H7 (cell line): ENCODE measurements at places on chromosomes 1 and 21. TPM values are rescaled to one million over a fixed set of nuclear protein-coding genes. Genes with fewer than 3 reads are reported as not detected.
A peak's percentile ranks its signal among the peaks of the same experiment; 100 is the strongest.

The BRDT gene
- total RNA-seq, result 0.07 and 0.31 TPM in 2 replicates

- DNase-seq, result no peak
These were observed 120.2 kb downstream of the ZC3H11B start for GRCh38 chr1:219492717-219493116.

DNA sequence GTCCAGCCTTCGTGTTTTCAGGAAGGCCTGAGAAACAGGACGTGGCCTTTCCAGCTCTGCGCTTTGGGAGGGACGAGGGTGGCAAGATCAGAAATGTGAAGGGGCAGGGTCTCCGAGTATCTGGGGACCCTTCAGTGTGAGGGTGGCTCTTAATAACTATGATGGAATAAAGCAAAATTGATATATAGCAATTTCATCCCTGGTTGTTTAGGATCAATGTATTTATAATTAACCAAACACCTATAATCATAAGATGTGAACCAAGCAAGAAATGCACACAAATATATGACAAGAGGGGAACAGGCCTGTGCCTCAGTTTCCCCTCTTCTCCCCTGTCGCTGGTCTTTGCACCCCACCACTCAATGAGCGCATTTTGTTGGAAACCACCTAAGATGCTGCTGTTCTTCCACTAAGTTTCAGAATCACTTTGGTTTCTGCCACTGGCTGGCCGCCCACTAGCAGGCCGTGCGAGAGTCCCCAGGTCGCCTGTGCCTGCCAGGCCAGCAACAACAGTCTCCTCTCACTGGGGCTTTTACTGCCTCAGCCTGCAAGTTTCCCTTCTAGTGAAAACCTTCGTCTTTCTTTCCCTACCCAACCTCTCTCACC lies 36.6 kb downstream of the UBASH3A start:
- DNase-seq, result no peak

DNA sequence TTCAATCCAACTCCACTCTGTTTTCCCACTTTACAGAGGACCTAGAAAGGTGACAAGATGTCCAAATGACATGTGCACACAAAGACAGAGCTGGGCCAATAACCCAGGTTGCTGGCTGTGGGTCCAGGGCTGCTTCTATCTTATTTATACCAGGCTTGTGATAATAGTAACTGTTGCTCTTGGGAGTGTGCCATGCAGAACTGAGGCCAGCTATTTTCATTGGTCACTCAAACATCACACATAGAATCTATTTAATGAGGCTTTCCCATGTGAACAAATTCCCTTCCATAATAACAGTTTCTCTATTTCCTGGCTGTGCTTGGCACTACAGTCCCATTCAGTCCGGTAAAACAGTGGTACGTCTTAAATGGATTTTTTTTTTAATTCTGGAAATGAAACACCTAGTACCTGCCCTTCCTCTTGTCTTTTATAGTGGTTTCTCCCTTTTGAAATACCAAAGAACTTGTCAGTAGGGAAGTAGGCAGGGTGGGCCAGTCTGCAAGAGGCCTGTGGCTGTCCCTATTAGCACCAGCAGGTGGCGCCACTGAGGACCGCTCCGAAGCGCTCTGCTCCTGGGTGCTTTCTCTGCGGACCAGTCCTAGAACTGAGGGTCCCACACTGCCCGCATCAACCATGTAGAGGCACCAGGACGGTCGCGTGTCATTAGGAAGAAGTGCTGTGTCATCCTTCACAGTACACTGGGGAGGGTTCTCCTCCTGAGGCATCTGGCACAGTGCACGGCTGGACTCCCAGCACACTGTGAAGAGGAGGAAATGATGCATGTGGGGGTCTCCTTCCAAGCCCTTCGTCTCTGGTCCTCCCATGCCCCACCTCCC lies 52.1 kb downstream of the GPR161 start:
- DNase-seq, result peak; percentile 88

GRCh38 chr21:16264319-16264718 lies 534.5 kb downstream of the USP25 start:
- no peak for DNase-seq

- DNase-seq, result no peak
These were observed 21.8 kb upstream of the RIMKLA start for GRCh38 chr1:42358791-42359190.

The GORAB gene
- total RNA-seq, result 11.6 and 16.6 TPM in 2 replicates

DNA sequence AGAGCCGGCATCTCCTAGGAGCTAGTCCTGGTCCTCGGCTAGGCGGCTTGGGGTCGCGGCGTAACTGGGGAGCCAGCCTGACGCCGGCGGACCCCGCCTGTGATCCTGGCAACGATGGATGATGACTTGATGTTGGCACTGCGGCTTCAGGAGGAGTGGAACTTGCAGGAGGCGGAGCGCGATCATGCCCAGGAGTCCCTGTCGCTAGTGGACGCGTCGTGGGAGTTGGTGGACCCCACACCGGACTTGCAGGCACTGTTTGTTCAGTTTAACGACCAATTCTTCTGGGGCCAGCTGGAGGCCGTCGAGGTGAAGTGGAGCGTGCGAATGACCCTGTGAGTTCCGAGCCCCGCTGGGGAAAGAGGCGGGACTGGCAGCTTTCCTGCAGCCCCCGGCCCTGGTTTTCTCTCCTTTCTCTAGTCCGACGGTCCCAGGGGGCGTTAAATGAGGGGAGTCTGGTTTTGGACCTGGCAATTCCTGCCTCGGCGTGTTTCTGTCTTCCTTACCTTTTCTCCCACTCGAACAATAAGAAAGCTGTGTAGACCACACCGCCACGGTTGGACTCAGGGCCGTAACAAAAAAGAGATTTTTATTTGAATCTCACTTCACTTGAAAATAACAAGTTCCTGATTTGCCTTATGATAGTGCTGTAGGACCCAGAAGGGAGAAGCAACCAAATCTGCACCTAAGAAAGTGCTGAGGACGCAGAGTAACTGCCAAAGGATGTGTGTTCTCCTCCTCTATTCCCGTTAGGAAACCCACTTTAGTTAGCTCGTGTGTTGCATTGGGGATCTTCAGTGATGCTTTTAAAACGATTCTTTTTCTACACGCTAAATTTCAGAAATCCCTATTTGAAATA lies at the start of gene SPRTN:
Gene SPRTN (plus strand): TSS at position 24 of the 859 bp plus-strand sequence. CDS start 91 bp downstream, at position 115.
- peak; percentile 93 for DNase-seq

DNA sequence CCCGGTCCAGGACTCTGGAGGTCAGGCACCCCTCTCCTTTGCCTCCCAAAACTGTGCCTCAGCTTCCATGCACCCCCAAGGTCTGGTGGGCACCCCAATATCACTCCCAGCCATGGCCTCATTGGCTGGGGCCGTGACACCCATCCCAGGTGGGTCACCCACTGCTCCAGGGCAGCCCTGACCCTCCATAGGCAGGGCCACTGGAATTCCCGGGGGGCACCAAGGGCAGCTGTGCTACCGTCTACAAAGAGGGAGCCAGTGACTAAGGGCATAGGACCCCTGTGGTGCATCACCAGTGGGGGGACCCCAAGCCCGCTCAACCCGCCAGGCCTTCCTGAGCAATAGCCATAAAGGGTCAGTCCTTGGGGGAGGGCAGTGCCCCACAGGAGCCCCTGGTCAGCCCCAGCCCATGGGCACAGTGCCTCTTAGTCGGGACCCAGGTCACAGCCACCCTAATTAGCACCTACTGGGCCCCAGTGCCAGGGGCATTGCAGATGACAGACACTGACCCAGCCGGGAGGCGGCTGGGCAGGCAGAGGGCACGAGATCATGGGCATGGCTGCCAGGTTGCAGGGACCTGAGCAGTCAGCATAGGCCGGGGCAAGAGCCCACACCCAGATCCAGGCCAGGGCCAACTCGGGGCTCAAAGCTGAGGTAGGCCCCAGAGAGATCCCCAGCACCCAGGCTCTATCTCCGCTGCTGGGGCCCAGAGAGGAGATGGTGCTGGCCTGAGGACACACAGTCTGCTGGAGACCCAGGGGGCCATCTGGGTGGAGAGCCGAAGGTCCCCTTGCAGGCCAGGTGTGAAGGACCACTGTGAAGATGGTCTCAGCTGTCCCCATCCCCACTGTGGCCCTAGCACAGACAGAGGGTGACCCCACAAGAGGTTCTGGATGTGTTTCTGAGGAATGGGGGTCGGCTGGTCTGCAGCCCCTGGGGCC lies 19.0 kb upstream of the ARF1 start:
- DNase-seq, result no peak

The ATP1A4 gene
- 0.73 and 0.74 TPM in 2 replicates for total RNA-seq

The DDOST gene
- total RNA-seq, result 554 and 563 TPM in 2 replicates

The HPDL gene
- total RNA-seq, result 87.5 and 134 TPM in 2 replicates

DNA sequence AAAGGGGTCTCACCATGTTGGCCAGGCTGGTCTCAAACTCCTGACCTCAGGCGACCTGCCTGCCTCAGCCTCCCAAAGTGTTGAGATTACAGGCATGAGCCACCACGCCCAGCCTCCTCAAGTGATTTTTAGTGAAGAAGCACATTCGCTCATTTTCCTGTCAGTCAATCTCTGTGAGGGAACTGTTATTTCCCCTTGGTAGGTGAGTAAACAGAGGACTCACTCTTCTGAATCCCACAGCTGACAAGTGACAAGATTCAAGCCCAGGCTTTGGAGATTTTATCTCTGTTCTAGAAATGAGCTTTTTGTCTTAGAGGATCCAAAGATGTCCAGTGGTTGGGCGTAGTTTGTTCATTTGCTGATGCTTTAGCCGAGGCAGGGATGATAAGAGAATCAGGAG lies 43.9 kb upstream of the TACSTD2 start:
- no peak for DNase-seq

The PM20D1 gene
- total RNA-seq, result not detected in 2 replicates

GRCh38 chr1:112325504-112325903 lies 70.5 kb upstream of the CTTNBP2NL start:
- peak; percentile 43 for DNase-seq

The ACTL8 gene
- 0.97 and 1.4 TPM in 2 replicates for total RNA-seq

DNA sequence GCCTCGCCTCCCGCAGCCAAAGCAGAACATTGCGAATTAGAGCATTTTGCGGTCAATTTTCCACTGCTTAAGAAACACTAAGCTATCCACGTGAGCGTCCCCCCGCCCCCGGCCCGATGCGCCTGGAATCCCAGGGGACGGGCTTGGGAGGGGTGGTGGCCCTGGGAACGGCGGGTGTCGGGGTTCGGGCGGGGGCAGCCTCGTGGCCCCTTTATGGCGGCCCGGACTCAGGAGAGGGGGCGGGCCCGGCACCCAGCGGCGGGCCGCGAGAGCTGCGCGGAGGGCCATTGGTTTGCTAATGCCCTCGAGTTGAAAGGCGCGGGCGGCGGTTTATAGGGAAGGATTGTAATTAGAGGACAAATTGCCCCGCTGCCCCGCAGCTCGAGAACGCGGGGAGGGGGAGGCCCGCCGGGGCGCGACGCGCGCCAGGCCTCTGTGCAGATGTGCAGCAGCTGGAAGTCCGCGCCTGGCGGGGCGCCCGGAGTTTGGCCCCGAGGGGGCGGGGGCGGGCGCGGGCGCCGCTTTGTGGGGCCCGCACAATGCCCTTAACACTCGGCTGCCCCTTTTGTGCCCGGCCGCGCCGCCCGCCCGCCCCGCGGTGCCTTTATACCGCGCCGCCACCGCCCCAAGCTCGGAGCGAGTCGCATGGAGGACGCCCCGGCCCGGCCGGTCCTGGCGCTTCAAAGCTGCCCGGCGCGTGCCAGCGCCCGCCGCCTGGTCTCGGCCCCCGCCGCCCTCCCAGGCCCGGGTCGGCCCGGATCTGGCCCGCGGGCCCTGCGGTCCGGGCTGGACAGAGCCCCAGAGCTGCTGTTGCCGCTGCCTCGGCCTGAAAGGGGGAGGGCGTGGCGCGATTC lies 1.9 kb upstream of the HES3 start:
- peak; percentile 94 for DNase-seq

DNA sequence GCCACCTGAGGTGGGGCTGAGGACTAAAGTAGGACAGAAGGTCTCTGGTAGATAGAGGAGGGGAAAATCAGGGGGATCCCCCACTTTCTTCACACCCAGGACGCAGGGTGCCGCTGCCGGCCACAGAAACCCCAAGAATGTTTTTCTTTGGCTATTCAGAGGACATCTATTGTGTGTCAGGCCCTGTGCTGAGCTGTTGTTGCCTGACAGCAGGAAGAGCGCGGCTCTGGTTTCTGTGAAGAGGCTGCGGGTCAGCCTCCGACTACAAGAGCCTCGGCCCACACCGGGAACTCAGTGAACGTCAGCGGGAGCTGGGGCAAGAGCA lies 407 bp upstream of the PIGV start:
- DNase-seq, result no peak

The FMO2 gene
- total RNA-seq, result 0.03 TPM in 1 of 2 replicates, not detected in the other

DNA sequence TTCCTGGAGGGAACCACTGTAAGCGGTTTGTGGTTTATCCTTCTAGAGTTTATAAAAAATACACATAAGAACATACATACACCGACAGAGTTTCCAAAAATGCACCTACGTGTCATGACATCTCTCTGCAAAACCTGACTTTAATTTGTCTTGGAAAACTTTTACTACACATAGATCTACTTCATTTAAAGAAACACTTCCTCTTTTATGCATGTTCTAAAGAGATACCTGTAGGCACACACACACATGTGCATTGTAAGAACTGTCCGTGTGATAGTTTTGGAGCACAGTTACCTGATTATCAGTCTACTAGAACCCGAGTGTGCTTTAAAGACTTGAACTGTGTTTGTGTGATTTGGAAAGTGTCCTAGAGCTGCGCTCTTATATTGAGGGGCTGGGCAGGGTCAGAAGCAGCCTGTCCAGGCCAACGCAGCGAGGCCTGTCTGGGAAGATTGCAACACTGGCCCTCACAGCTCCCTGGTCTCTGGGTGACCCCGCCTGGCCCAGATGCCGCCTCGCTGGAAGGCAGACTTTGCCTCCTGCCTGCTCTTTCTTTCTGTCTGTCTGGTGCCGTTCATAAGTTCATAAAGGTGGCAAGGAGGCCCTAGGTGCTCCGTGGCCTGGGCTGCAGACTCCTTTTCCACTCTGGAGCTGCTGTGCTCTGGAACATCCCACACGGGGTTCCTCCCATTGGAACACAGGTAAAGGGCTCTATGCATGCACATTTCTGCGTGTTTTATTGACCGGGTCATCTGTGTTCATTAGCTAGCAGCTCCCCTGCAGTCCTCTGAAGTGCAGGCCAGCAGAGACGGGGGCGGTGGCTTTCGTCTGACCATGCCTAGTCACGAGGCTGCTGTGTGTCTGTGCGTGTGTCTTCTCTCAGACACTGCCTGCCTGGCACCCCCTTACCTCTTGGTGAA lies 46.3 kb downstream of the AGPAT3 start:
- peak; percentile 32 for DNase-seq

The LRRC71 gene
- total RNA-seq, result not detected in 2 replicates

DNA sequence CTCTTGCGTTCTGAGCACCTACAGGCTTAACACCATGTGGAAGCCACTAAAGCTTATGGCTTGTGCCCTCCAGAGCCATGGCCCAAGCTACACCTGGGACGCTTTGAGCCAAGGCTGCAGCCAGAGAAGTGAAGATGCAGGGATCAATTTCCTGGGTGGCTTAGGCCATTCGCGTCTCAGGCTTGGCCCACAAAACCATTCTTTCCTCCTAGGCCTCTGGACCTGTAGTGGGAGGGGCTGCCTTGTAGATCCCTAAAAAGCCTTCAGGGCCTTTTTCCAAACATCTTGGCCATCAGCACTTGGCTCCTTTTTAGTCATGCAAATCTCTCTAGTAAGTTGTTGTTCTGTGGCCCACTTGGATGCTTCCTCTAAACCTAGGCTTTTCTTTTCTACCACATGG lies 401.7 kb upstream of the RUNX1 start:
- no peak for DNase-seq

The CHI3L1 gene
- total RNA-seq, result 0.37 and 0.42 TPM in 2 replicates

DNA sequence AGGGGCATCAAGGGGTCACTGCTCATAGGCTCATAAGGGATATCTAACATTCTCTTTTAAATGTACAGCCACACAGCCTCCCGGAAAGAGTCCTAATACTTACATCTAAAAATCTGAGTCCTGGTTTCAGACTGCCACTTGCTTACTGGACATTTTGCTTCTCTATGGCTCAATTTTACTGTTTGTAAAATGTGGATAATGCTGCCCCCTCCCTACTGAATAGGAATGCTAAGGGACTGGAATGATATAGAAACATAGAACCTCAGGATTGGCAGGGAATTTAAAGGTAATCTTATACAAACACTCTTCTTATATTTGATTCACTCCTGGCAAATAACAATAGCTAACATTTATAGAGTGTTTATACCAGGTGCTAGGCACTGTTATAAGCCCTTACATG lies 910 bp upstream of the TNR start:
- no peak for DNase-seq
